ENCODE measurements at places on chromosomes 2 and 18.

GRCh38 chr2:156841321-156841720, 405.1 kb downstream of the GPD2 start:
- DNase-seq = no peak

DNA sequence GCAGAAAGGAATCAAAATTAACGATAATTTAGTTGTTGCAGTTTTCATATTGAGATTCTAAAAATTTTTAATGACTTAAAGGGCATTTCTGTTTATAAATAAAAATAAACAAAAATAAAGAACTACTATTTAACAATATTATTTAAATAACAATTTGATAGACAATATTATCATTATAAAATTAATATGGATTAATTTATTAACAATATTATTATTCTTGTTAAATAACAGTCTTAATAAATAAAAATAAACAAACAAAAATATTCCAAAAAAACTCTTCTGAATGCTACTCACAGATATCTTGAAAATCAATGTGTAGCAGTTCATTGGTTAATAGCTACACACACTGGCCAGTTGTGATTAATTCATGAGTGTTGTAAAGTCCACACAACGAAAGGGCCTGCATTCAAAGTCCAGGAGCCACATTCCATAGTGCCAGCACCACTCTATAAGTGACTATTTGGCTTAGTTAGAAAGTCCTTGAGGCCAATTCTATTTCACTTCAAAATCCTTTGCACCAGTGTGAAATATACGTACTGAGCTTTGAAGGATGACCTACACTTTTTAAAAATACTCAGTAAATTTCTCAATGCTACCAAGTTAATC, 117.1 kb downstream of the ZNF521 start:
- DNase-seq = no peak

DNA sequence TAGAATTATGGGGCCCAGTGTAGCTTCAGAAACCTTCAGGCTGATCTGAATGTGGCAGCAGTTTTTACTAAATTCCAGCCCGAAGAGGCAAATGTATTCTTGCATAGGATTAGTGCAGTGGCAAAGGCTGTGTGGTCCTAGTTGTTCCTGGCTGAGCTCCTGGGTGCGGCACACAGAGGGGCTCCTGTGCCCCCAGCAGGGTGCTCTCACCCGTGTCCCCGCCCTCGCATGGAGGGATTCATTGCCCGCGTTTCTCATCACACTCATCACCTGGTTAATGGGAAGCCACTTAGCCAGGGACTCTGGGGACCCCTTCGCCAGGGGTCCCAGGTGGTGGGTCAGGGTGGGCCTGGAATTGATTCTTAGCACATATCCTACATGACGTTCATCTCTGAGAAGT, 3.9 kb downstream of the KCNG2 start:
- no peak for DNase-seq

GRCh38 chr2:61623747-61624146, 85.6 kb upstream of the XPO1 start:
- DNase-seq = no peak

DNA sequence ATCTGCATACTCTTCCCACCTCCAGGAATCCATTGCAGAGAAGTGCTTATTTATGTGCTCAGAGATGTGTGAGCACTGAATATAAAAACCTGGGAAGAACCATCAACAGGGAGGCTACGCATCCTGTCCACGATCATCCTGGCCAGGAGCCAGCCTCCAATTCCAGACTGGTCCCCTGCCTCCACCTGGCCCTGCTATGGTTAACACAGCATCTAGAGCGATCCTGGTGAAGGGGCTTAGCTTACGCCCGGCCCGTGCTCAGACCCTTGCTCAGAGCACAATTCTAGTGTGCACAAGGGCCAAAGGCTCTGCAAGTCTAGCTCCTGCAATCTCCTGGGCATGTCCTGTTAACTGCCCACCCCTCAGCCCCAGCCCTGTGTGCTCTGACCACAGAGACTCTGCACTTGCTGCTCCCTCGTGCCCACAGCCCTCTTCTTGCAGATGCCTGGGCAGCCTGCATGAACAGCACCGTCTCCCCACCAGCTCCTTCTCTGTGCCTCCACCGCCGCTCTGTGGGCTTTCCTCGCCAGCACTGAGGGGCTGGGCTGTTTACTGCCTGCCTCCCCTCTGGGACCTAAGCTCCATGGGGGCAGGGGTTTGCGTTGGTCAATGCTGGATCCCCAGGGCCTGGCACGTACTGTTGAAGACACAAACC, 6.5 kb downstream of the PER2 start:
- no peak for DNase-seq

GRCh38 chr18:77495982-77496690, 246.5 kb downstream of the GALR1 start:
- DNase-seq = no peak

GRCh38 chr2:128454980-128455720, 136.5 kb upstream of the HS6ST1 start:
- DNase-seq = no peak

- DNase-seq = peak; percentile 82
Observed at GRCh38 chr2:134900151-134900550, 18.5 kb upstream of the CCNT2 start.

DNA sequence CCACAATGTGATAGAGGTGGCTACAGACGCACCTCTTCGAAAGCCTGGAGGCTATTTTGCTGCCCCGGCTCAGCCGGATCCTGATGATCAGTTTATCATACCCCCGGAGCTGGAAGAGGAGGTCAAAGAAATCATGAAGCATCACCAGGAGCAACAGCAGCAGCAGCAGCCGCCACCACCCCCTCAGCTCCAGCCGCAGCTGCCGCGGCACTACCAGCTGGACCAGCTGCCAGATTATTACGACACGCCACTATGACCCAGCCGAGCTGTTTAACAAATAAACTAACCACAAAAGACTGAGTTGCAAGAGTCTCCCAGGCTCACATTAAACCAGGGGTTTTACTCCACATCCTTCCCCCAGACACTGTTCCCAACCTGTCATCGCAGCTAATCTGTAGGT, 263.8 kb downstream of the PHLPP1 start:
- peak; percentile 21 for DNase-seq

- peak; percentile 37 for DNase-seq
Observed at GRCh38 chr2:175030380-175031271, 25.4 kb upstream of the CHN1 start.

- DNase-seq = no peak
Observed at GRCh38 chr2:17961789-17962188, 83.3 kb downstream of the KCNS3 start.
